Activated T-cell treated with anti-CD3 and anti-CD28 coated beads for 24 hours (primary cell): ENCODE measurements at places on chromosomes 1 and 21.

GRCh38 chr1:9816199-9816598 lies 7.6 kb downstream of the CLSTN1 start:
- DNase-seq, result no peak

GRCh38 chr21:17537299-17537698 lies 24.5 kb downstream of the CXADR start:
- DNase-seq, result no peak

GRCh38 chr1:240230816-240231215 lies 139.1 kb downstream of the FMN2 start:
- no peak for DNase-seq

- no peak for DNase-seq
Observed at GRCh38 chr1:53135735-53136114, 6.7 kb downstream of the SLC1A7 start.

- DNase-seq, result no peak
Observed at GRCh38 chr1:84748364-84748763, 58.1 kb upstream of the SSX2IP start.

DNA sequence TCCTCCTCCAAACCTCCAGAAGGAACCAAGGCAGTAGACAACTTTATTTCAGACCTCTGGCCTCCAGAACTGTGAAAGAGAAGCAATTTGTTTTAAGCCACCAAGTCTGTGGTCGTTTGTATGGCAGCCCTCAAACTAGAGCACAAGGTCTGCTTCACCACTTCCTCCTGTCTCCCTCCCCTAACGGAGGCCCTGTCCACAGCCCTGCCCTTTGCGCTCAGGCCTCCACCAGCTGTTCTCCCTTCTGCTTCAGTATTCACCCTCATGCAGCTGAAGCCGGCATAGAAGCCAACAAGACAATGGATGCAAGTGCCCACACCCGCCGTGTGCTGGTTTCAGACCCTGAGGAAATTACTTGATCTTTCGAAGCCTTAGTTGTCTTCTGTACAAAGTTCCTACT lies 364.1 kb downstream of the HHAT start:
- no peak for DNase-seq

DNA sequence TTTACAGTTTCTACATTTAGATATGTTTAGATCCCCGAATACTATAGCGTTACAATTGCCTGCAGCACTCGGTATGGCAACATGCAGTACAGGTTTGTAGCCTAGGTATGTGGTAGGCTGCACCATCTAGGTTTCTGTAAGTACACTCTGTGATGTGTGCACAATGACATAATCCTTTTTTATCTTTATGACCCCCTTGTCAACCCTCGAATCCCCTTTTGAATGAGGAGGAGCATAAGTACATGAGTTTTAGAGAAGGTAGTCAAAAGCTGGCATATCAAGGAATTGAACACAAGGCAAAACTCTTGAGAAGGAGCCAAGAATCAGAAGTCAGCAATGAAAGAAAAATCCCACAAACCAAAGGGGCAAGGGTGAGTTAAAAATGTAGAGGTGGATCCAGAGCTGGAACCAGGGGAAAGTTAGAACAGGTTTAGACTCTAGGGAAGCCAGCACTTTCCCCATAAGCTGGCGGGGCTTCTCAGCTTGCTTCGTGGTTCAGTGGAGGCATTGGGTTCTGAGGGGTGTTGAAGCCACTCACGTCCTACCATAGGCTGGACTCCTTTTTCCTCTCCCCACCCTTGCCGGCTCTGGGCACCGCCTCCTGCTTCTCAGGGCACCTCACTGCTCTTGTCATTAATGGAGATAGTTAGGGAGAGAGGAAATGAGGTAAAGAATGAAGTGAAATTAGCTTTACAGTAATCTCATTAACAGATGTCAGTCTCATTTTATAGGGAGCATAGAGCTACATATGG lies 31.3 kb downstream of the OLFML3 start:
- no peak for DNase-seq

GRCh38 chr1:85464497-85465098 lies 361 bp downstream of the DDAH1 start:
- no peak for DNase-seq

GRCh38 chr1:63904826-63905225 lies 131.0 kb downstream of the ROR1 start:
- no peak for DNase-seq

GRCh38 chr1:44237721-44238457 lies 24.6 kb downstream of the DMAP1 start:
- DNase-seq, result peak; percentile 29

DNA sequence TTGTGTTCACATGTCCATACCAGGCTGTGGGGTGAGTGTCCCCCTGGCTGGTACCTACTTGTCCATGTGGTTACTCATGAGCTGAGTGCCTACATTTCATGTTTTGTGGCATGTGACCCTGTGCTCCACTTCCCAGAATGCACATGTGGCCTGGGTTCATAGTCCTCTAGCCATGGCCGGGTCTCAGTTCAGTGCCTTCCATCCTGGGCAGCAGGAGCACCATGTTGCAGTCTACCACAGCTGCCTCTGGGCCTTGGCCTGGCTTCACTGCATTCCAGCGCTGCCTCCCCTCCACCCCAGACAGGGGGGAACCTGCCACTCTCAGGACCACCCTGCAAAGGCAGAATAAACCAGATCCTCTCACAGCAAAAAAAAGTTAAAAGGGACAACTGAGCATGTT lies 5.5 kb downstream of the CEPT1 start:
- DNase-seq, result no peak

GRCh38 chr1:167489571-167490340 lies 28.6 kb downstream of the CD247 start:
- DNase-seq, result no peak

DNA sequence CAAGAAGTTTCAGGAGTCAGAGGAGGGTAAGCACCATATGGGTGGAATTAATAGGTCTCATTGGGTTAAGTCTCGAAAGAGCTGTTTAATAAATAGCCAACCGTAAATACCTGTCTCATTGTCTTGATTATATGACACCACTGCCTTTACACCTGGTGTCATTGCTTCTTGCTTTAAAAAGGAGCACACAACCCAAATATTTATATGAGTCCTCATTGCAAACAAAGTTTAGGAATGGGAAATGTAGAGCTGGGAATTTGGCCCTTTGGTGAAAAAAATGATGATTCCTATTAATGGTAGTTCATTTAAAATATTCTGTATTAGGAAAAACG lies 2.1 kb downstream of the BACH1 start:
- DNase-seq, result no peak

GRCh38 chr21:41894922-41895557 lies 15.9 kb upstream of the PRDM15 start:
- no peak for DNase-seq
